ENCODE measurements at places on chromosomes 3 and 15.
A peak's percentile ranks its signal among the peaks of the same experiment; 100 is the strongest.

DNA sequence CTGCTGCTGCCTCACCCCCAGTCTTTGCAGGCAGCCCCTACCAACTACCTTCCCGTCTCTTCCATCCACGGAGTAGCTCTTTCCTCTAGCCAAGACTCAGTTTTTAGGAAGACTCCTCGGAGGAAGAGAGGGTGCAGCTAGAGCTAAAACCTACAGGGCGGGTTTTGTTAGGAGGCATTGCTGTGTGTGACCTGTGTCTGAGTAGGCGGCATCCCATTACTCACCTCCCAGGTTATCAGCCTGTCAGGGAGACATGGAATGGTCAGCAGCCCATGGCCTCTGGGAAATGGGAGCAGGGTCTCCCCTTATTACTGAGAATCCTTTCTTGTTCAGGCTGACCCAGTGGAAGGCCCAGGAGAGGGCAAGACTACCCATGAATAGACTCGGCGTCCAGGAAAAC is 43.8 kb upstream of the FGD5 start:
- DNase-seq = no peak

GRCh38 chr3:123451186-123451585 is 2.3 kb upstream of the ADCY5 start:
- DNase-seq = no peak

GRCh38 chr15:95132774-95133173 is 901.4 kb downstream of the MCTP2 start:
- DNase-seq = no peak

DNA sequence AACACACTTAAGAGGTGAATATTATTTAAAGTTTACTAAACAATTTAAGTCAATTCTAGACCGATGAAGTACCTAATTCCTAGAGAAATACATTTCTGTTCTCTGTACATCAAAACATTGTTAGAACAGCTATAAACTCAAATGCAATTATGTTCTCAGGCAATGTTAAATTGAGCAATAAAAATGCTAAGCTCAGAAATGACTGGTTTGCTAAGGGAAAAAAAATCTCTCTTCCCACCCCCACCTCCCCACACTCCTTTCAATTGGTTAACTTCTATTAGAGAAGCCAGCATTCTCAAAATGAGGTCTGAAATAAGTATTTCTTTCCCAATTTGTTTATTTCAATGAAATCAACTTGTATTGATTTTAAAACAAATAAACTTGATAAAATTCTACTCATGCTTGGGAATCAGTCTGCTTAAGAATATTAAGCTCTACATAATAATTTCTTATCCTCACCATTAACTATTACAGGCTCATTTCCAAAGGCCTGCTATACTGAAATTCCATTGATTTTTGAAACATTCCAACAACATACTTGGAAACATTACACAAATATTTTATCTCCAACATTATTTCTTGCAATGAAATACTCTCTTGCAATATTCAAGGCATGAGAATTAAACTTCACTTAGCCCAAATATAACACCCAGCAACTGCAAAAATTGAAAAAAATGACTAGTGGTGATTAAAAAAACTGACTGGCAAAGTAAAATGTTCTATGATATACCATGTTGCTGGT is 22.6 kb downstream of the TSPAN3 start:
- no peak for DNase-seq

GRCh38 chr3:134095005-134095404 is 65.3 kb upstream of the SLCO2A1 start:
- no peak for DNase-seq

- DNase-seq = peak; percentile 28
These were observed 298 bp downstream of the BCL2L10 start for GRCh38 chr15:52112203-52112750.

GRCh38 chr3:129633751-129634481 is 27.4 kb upstream of the PLXND1 start:
- no peak for DNase-seq

- DNase-seq = no peak
These were observed 242.3 kb downstream of the LPP start for GRCh38 chr3:188396251-188396650.

DNA sequence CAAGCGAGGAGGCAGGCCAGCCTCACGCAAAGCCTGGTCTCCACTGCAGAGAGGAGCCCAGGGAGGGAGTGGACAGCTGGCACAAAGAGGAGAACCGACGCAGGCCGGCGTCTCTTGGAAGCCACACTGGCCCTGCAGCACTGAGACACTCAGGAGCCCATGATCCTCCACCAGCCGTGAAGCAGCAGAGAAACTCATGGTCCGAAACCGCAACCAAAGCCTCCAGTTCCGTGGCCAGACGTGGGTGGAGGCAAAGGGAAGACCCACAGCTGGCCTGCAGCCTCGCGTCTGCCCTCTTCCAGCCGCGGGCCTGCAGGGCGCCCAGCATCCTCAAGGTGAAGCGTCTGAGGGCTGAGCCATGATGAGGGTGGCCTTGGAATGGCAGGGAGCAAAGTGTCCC is 62.2 kb upstream of the SEC61A1 start:
- DNase-seq = no peak

GRCh38 chr15:63089260-63090043 is 32.2 kb upstream of the LACTB start:
- DNase-seq = no peak

DNA sequence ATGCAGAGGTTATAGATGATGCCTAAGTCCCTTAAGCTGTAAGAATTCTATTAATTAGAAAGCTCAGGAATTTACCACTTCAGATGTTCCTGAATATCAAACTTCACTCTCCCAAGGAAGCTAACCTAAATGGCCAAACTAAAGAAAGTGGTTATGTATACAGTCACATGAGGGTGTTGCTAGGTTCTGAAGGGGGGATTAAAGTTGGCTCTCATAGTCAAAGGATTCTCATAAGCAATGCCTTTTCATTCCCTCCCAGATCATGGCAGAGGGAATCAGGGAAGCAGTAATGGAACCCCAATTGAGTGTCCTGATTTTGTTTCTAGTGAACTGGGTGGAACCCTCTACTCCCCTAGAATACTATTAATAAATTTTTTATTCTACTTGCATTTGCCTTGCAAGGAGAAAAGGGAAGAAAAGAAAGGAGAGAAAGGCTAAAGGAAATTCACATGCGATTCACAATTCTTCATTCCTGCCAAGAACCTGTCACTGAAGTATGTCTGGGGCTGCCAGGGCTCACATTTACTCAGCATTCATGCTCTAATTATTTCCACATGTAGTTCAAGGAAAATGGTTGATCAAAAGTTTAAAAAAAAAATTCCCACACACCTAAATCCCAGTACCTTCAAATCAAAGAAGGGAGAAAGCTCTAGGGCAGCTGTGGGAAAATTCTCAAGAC is 25.1 kb downstream of the FSTL1 start:
- DNase-seq = no peak

GRCh38 chr3:98501270-98501669 is 3.8 kb downstream of the OR5K2 start:
- no peak for DNase-seq

DNA sequence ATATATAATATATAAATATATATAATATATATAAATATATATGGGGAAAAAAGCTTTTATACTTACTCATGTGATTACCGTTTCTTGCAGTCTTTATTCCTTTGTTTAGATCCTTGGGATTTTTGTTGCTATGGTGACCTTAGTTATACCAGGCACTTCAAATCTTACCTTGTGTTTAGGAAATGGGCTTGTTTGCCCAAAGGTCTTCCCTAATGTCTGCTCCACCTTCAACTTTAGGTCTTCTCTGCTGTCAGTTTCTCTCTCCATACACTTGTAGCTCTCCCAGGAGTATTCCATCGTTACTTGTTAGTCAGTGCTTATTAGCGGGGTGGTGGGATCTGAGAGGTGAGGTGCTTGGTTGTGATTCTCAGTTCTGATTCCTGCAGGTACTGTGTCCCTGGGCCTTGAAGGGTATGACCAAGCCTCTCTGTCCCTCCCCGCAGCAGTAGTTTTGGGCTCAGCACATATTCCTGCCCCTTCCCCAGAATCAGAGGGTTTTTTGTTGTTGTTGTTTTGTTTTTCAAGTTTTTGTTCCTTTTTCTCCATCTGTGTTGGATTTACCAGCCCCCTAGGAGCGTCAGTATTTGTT is 9.6 kb upstream of the LAMP3 start:
- DNase-seq = no peak

DNA sequence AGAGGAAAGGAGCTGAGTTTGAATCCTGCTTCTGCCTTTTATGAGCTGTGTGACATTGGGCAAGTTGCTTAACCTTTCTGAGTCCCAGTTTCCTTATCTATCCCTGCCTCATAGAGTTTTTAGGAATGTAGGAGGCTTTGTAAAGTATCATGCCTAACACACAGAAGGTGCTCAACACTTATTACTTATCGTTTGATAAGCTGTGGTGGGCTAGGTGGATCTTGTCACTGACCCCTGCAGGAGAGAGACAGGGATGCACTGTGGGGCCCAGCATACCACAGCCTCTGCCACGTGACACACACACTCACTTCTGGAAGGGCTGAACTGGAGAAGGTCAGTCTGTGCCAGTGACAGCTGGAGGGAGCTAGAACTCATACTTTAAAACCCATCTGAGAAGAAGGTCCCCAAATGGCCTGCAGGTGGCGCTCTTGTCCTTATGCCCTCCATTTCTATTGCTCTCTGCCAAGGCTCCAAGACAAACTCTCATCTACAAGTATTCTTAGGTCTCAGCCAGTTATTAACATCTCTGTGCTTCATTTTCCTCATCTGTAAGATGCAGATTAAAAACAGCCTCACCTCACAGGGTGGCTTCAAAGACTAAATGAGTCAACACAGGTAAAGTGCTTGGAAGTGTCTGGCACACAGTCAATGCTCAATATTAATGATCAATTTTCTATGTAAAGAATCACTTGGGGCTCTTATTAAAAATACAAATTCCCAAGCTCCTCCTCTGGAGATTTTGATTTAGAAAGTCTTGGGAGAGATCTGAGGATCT is 57.5 kb upstream of the HACD2 start:
- peak; percentile 12 for DNase-seq

- no peak for DNase-seq
These were observed 35.7 kb upstream of the ACTL6A start for GRCh38 chr3:179526989-179527391.

DNA sequence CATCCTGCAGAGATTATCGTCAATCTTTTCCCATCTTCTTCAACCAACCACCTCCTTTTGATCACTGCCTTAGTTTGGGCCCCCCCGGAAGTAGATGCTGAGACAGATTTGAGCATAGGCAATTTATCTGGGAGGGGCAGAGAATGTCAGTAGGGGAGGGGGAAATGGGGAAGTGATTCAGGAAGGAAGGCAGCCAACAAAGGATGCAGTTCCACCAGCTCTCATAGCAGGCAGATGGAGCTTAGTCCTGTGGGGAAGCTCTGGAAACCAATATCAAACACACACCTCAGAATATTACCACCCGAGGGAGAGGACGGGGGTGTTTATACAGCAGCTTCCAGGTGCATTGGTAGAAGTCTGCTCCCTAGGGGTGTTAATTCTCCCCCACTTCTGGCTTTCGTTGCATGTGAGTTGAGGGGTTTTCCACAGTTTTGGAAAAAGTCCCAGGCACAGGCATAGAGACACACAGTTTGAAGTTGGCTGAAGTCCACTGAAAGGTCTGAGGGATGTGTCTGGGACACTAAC is 91.5 kb upstream of the TNFAIP8L3 start:
- DNase-seq = no peak

- DNase-seq = no peak
These were observed 9.4 kb downstream of the CLSTN2 start for GRCh38 chr3:139944256-139944910.

DNA sequence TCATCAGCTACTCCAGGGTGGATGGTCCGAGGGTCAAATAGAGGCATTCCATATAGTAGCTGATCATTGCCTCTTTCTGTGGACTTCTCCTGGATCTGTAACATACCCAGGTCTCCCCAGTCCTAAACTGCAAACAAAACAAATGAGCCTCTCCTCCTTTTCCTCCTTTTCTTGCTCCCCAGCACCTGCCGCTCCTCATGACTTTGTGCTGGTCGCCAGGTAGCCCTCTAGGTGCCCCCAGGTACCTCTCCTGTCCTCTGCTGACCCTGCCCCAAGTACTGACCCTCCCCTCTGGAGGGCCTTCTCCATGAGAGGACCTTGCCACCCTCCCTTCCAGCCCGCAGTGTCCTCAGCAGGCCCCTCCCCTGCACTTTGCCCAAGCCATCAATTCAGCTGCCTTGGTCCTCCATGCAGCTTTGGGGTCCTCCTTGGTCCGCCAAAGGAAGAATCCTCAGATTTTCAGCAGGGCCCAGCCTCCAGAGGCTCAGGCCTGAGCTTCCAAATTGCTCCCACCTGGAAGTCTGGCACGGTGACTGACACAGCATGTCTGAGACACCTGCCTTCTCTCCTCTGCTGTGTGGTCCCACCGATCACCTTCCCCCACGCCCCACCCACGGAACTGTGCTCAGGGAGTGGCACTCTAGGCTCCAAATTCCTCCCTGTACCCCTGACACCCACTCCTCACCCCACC is 111.0 kb downstream of the LRRK1 start:
- no peak for DNase-seq

DNA sequence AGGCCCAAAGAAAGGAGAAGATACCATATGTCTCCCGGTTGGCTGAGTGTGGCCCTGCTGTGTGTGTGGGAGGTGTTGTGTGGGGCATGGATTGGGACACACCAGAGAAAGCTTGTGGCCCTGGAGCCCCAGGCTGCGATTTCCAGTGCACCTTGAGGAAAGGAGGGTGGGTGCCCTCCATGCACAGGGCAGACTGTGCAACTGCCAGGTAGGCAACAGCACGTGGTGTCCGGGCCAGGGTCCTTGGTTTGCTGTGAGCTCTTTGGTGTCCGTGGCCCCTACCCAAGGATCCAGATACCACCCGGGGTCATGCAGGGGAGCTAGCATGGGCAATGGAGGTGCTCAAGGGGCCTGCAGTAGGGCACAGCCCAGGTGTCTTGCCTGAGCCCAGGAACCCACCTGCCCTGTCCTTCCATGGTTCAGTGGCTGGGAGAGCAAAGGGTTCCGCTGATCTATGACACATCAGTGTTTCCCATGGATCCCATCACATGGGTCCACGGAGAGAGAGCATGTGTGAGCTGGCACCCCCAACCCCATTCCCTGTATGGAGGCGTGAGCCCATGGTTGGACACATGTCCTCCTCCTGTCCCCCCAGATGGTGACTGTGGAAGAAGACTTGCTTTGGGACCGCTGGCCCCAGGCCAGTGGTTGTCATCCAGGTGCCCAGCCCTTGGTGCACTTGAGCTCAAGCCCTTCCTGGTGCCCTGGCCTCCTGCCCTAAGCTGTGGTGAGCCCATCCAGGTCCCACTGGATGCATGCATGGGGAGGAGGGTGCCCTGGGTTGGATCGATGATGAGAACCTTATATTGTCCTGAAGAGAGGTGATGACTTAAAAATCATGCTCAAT is 223.4 kb downstream of the SNRPN start:
- DNase-seq = no peak

- DNase-seq = no peak
These were observed 1.7 kb downstream of the ARL13B start for GRCh38 chr3:93981649-93982048.

DNA sequence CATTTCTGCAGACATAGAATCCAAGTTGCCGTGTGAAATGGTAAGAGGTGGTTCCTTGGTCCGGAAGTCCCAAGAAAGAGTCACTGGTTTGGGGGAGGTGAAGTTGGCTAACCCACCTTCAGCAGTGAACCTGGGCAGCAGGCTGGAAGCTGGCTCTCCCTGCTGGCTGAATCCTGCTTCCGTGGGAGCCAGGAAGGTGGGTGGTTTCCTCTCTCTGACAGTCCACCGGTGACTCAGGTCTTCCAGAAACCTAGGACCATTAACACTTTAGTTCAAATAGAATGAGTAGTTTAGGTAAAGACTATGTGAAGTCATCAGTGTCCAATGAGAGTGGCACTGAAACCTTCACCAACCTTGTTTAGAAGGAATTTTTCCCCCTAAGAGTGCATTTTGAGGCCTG is 87.4 kb upstream of the CACNA2D3 start:
- DNase-seq = no peak

- DNase-seq = no peak
These were observed 691.5 kb upstream of the CCDC54 start for GRCh38 chr3:106685745-106686144.

- no peak for DNase-seq
These were observed 419.2 kb downstream of the OCA2 start for GRCh38 chr15:27679731-27680471.
